Heart left ventricle (tissue), 16 donors: ENCODE measurements at places on chromosomes 13 and 19. TPM values are rescaled to one million over a fixed set of nuclear protein-coding genes. Genes with fewer than 3 reads are reported as not detected.
A peak's percentile ranks its signal among the peaks of the same experiment; 100 is the strongest.

GRCh38 chr13:99408703-99409000, 92.6 kb upstream of the TM9SF2 start:
- DNase-seq, result no peak

- DNase-seq, result no peak
Observed at GRCh38 chr19:46727757-46728156, 10.8 kb upstream of the PRKD2 start.

- DNase-seq, result no peak
Observed at GRCh38 chr19:17797424-17798201, 2.7 kb downstream of the B3GNT3 start.

GRCh38 chr13:90702050-90702449, 645.4 kb upstream of the MIR17HG start:
- DNase-seq, result no peak

DNA sequence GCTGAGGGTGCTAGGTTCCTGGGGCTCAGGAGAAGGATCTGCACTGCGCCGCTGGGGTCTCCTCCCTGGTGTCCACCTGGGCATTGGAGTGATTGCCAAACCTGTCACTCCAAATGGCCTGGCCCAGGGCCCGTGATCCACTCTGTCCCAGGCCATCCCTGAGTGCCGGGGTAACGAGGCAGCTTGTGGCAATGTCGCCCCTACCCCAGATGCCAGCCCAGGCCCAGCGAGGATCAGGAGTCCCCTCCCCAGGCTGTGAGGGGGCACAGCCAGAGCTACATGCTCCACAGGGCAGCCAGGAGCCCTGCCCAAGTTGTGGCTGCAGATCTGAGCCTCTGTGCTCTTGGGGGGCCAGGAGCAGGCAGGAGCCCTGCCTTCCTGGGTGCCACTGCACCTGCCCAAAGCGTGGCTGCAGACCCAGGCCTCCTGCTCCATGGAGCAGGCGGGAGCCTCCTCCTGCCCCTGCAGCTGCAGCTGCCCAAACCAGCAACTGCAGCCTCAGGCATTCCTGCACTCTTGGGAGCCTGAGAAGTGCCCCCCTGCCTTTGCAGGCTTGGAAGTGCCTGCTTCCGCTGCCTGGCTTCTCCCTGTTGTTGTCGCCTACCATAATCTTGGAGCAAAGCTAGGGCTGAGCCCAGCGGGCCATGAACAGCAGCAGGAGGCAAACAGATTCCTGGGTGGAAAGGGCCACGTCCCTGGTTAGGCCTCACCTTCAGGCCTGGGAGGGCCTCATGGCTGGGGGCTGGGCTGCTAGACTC, 4.6 kb downstream of the IGFL4 start:
- no peak for DNase-seq

DNA sequence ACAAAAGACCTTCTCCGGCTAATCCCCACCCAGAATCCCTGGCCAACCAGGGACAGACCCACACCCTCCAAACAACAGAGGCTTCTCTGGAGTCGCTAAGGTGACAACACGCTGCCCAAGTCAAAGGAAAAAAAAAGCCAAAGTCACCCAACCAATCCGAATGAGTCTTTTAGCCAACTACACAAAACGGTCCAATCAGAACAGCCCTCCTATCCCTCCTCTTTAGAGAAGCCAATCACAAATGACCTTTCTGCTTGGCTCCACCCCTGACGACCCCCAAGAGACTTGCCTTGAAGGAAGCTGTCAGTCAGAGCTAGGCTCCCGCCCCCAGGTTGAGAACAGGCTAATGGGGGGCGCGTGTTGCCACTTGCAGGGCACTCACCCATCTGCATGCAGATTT, 6.6 kb upstream of the FBXW9 start:
- no peak for DNase-seq

- DNase-seq, result no peak
Observed at GRCh38 chr13:78993792-78994191, 334.8 kb upstream of the OBI1 start.

GRCh38 chr13:109803825-109804224, 17.4 kb upstream of the IRS2 start:
- no peak for DNase-seq

GRCh38 chr19:47021536-47022139, 2.0 kb downstream of the NPAS1 start:
- DNase-seq, result no peak

- DNase-seq, result peak; percentile 66
Observed at GRCh38 chr19:16252459-16253205, 54.9 kb downstream of the AP1M1 start.

GRCh38 chr13:95115525-95115924, 185.7 kb downstream of the ABCC4 start:
- no peak for DNase-seq

GRCh38 chr13:44277459-44277858, 96.2 kb upstream of the SERP2 start:
- no peak for DNase-seq

DNA sequence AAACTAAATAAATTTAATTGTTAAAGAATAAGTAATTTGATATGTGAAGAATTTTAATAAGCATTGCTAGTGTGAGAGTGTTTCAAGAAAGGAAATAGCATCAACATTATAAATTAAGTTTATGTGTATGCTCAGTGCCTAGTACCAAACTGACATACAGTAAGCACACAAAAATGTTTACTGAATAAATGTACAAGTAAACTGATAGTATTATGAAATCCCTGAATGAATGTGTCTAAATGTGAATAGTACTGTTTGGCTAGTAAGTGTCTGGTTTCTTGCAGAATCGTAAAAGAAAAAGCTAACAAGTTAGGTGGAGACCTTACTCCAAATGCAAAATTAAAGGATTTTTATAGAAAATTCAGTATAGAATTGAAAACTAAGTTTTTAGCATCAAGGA, 233.6 kb downstream of the PCDH9 start:
- no peak for DNase-seq

GRCh38 chr13:98315466-98315865, 138.4 kb upstream of the RNF113B start:
- DNase-seq, result no peak

GRCh38 chr13:65435590-65435989, 1794.5 kb downstream of the PCDH9 start:
- no peak for DNase-seq

DNA sequence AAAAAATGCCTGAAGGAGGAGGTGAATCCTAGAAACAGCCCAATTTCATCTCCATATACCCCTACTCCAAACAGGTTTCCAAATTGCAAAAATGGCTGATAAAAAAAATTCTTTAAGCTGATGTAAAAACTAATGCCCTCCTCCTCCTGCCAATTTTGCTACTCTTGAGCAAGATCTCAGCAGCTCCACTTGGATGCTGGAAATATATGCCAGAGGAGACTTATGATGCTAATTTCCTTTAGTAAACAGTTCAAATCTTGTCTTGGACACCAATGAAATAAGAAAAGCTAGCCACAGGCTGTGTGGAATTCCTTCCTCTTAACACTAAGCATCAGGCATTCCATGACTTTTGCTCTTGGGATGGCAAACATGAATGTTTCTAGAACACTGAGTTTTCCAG, 67.5 kb downstream of the INSR start:
- DNase-seq, result no peak

DNA sequence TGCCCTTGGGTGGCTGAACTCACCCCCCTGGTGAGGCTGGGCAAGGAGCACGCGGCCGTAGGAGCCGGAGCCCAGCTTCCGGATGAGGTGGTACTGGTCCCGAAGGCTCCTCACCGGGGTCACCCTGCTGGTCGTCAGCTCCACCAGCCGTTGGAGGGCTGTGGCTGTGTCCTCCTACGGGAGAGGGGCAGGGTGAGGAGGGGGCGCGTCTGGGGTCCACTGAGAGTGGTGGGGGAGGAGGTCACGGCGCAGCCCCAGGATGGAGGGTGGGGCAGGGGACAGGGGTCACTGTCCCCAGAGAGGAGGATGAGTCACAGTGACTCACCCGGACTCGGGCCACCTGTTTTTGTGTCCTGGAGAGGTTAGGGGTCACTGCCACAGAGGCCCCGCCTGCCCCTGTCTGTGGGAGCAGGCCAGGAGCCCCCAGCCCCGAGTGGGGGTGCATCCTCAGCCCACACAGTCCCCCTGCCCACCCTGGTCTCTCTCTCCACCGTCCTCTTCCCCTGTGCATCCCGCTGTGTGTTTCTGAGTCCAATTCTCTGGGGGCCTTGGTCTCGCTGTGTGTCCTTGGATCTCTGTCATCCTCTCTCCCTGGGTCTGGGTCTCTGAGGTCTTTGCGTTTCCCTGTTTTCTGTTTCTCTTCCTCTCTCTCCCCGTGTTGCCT, 435 bp downstream of the SBK3 start:
- no peak for DNase-seq

DNA sequence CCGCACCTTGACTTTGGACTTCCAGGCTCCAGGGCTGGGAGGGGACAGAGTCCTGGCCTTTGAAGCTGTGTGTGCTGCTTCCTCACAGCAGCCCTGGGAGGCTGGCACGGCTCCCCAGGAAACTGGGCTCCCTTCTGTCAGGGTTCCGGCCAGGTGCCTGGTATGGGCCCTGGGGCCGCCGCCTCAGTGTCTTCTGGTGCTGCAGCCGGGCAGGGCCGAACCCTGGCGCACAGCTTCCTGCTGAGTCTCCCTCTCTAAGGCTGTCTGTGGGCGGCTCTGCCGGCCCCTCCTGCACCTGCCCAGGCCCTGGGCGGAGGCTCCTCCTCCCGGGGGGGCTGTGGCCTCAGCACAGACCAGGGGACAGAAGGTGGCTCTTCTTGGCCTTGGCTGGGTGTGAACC, 32.4 kb downstream of the GPX4 start:
- DNase-seq, result no peak

DNA sequence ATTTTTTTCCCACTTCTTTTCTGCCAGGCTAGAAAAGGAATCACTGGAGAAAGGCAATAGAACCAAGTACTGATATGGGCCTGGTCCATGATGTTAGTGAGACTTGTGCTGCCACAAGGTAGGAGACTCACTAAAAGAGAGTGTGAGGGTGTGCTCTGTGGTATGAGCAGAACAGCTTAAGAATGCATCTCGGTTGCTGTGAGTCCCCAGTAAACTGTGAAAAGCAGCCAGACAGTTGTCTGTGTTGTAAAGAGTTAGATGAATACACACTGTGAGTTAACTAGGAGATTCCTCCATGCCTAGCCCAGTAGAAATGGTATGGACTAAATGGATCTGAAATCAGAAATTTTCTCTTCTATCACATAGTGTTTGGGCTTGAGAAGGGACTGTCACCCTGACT, 1177.3 kb upstream of the MIR17HG start:
- DNase-seq, result no peak

- no peak for DNase-seq
Observed at GRCh38 chr13:49821216-49822009, 28.9 kb upstream of the KPNA3 start.

GRCh38 chr19:35357867-35358573, at the start of gene FFAR3:
Gene FFAR3, plus strand, starts transcription at chr19:35358460. Its CDS starts 431 bp downstream, at chr19:35358891.
- no peak for DNase-seq

DNA sequence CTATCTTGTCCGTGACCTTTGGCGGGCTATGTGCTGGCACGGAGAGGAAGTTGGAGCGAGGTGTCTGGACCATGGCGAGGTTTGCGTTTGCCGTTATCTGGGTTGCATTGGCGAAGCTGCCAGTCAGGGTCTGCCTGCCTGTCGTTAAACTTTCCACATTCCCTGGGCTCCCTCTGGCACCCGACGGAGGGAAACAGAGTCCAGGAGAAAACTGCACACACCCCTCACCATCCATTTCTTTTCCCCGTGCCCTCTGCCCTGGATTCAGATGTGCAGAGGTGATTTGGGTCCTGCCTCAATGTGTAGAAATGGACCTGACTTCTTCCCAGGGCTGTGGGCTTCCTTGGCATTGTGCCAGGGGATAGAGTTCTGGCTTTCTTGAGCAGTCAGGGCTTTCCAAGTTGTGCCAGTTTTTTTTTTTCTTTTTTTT, 142.4 kb downstream of the URI1 start:
- peak; percentile 44 for DNase-seq

DNA sequence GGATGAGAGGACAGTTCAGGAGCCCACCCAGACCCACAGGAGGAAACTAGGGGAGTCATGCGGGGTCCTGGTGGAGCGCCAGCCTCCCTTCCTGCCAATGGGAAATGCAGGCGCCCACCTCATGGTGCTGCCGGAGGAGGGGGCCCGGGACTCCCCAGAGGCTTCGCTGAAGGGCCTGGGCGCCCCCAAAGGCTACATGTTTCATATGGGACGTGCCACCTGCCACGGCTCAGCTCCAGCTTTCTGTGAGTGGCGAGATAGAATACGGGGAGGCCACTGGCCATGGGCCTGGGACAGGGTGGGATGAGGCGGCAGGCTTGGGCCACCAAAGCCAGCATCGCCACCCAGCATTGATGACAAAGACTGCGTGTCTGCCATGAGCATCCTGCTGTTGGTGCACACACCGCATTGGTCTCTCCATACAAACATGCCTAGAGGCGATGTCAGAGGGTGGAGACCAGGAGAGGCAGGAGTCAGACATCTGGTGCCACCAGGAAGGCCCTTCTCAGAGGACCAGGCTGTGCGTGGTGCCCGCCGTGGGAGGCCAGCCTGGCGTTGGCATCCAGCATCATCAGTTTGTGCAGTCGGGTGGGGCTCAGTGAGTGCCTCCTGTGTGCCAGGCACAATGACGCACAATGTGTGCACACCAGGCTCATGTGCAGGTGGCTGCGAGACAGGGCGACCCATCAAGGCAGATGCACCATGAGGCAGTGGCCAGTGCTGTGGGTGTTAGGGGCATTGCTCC, 1.2 kb upstream of the F10 start:
- DNase-seq, result no peak

- DNase-seq, result no peak
Observed at GRCh38 chr13:88544836-88545235, 873.7 kb downstream of the SLITRK5 start.

- no peak for DNase-seq
Observed at GRCh38 chr19:4951656-4952055, 17.3 kb upstream of the KDM4B start.

GRCh38 chr19:21326169-21326568, 3.0 kb downstream of the ZNF708 start:
- no peak for DNase-seq

DNA sequence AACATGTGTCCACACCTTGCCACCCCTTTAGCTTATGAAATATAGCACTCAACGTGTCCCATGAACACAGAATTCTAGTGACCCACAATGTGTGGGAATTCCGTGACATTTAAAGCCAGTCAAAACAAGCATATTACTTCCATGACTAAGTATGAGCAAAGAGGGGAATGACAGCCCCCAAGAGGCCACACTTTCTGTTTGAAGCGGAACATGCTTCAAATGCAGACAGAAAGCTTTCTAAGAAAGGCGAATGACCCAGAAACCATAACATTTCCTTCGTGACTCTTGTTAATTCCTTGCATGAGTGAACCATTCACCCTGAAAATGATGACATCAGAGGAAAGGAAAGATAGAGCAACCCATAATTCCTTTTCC, 122.0 kb upstream of the FNDC3A start:
- no peak for DNase-seq

DPF1 gene
- 0.32 TPM for total RNA-seq

TNNI3 gene
- 3,899 TPM for total RNA-seq

NLRP9 gene
- not detected for total RNA-seq

FGF22 gene
- total RNA-seq, result not detected

DNASE2 gene
- total RNA-seq, result 36.1 TPM

KLK10 gene
- 0.38 TPM for total RNA-seq

PCDH8 gene
- total RNA-seq, result not detected

LHFPL6 gene
- total RNA-seq, result 63.2 TPM

ZNF415 gene
- 21.4 TPM for total RNA-seq

ZNF444 gene
- 23.7 TPM for total RNA-seq

F7 gene
- not detected for total RNA-seq

DPP9 gene
- total RNA-seq, result 38.9 TPM

CEACAM1 gene
- total RNA-seq, result 2.3 TPM

SKA3 gene
- 0.33 TPM for total RNA-seq

LAIR2 gene
- not detected for total RNA-seq

RXFP2 gene
- total RNA-seq, result not detected
